GM13977 (cell line): ENCODE measurements at places on chromosomes 2 and 18.

DNA sequence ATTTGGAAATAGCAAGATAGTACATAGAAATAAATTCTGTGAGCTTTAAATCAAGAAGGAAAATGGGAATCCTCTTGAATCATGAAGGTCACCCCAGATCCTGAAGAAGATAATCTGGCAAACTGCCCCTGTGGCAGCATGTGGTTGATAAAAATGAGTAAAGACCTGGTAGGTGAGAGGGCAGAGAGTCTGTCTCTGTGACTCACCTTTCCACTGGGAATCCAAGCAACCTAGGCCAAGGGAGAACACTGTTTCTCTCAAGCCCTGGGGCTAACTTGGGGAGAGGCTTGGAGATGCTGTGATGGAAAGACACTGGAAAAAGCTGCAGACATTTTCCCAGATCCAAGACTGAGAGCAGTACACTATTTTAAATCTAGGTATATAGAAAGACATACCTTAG, 185.8 kb upstream of the CNTNAP5 start:
- no peak for DNase-seq

- DNase-seq, result peak; percentile 22
These were observed 16.8 kb upstream of the ATP8B1 start for GRCh38 chr18:57819671-57820460.

DNA sequence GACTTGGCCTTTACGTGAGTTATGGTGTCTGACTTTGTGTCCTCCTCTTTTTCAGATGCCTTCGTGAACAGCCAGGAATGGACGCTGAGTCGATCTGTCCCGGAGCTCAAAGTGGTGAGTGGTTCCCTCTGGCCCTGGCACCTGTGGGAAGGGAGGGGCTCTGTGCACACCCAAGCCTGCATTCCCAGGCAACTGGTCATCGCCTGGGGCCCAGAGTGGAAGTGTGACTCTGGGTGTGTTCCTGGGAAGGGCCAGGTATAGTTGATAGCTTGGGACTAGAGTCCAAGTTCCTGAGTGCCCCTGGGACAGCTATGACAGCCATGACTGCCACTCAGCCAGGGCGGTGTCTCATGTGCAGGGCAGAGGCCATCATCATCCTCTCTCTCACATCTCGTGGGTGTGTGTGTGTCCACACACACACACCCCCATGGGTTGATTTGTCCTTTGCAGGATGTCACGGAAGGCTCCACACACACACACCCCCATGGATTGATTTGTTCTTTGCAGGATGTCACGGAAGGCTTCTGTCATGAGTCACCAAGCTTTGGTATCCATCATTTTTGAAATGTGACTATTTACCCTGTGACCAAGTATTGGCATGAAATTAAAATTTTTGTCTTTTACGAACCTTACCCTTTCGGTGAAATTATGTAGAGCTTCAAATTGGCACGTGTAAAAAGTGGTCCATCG, 215.4 kb downstream of the AGAP1 start:
- DNase-seq, result no peak

- DNase-seq, result no peak
These were observed 48.2 kb upstream of the SLC14A2 start for GRCh38 chr18:45567123-45567522.

GRCh38 chr2:128293426-128293755, 25.3 kb downstream of the HS6ST1 start:
- DNase-seq, result no peak

DNA sequence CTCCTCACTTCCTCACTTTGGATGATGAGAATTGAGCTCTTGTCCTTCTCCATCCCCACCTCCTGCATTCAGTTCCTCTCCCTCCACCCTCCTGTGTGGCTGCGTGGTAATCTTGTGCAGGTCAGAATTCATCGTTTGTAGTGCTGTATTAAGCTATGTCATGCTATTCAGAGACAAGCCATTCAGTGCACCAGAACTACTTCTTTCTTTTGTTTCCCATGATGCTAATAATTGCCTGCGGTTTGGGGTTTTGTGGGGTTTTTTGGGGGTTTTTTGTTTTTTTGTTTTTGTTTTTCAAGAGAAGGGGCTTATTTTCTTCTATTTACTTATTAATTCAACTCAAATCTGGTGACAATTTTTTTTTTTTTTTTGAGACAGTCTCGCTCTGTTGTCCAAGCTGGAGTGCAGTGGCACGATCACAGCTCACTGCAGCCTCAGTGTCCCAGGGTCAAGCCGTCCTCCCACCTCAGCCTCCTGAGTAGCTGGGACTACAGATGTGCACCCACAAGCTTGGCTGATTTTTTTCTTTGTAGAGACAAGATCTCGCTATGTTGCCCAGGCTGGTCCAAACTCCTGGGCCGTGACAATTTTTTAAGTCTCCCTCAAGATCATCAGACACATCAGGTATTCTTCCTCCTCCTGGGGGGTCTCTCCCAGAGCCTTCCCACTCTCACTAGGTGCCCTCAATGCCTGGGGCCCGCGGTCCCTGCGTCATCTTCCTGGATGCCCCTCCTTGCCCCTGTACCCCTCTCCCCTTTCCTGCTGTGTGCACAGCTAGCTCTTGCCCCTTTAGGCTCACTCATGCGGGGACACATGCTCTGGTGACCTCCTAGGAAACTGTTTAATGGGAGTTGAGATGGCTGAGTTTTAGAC, 37.8 kb downstream of the MAL start:
- DNase-seq, result peak; percentile 76

DNA sequence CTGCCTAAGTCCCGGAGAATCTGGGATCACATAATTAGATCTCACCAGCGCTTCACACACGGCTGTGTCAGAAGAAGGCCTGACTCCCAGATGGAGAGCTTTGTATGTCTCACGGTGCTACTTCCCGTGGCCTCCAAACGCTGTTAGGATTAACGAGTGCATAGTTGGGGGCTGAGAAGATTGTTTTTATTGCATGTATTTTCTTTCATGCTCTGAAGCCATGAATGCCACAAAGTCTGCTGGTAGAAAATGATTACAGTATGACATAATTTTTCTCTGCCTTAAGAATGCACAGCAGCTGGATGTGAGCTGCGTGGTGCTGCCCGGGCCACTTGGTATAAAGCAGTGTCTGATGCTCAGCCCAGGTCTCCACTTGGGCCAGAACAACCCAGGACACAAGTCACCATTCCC, 166.5 kb downstream of the SEPTIN10 start:
- no peak for DNase-seq

DNA sequence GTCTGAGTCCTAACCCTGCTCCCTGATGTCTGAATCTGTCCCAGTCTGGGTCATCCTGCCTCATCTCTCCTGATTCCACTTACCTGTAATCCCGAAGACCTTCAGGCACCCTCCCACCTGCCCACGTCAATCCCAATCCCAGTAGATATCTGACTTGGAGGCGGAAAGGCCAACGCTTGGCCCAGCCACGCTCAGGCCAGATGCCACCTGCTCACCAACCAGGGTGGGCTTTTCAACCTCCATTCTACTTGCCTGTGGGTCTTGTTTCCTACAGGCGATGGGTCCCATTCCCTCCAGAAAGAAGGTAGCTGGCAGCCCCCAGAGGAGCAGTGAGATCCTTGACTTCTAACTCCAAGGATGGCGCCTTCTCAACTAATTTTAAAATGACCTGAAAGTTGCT, 59.7 kb downstream of the INPP5D start:
- no peak for DNase-seq

- DNase-seq, result no peak
These were observed 28.2 kb upstream of the STAT4 start for GRCh38 chr2:191178806-191179514.

DNA sequence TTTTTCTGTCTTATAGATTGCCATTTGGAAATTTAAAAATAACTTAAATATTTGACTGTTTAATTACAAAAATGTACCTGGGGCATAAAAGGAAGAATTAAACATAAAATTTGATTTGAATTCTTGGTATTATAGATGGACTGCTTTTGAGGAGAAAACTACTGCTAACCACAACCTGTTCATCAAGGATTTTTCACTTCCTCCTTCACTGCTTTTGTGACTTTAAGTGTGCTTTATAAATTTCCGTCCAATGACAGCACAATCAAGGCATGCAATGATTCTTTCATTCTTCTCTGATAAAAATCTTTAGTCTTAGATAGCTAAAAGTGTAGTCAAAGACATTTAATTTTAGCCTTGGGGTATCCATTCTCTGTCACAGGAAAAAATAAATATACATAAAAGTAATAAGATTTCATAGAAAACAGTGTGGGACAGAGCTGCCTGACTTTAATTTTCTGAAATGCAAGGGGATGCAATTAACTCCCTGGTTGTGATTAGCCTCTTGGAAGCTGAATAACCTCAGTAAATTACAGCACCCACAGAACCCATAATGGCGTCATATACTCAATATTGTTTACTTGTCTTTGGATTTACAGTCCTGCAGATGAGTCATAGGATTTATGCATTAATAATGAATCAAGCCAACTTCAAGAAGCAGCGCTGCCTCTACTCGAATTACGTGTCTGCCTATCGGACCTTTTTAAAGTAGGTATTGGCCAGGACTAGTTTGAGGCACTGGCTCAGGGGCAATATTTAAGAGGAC, 587.9 kb downstream of the NRXN1 start:
- DNase-seq, result no peak

DNA sequence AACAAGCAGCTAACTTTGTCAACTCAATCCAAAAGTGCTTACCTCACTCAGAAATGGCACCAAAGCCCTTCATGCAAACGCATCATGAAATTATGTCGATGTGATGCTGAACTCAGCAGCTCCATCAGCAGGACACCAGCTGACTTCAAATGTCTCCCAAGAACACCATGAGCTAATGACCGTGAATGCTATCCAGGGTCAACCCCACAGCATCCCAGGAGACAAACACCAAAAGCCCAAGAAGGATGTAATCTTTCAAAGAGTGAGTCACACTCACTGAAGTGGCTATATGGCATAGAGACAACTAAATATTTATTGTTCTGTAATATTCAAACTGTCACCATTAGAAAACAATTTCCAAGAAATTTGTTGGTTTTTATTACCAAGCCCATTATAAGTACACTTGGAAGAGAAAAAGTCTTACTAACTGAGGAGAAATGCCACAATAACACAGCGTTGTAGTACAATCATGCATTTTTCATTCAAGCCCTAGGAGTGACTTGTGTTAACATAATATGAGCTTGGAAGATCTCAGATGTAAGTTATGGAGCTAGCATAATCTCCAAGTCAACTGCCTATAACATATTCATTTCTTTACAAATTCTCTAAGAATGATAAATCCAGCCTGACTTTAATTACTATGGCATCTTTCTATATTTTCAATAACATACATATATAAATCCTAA, 165.0 kb upstream of the CCDC68 start:
- DNase-seq, result no peak

DNA sequence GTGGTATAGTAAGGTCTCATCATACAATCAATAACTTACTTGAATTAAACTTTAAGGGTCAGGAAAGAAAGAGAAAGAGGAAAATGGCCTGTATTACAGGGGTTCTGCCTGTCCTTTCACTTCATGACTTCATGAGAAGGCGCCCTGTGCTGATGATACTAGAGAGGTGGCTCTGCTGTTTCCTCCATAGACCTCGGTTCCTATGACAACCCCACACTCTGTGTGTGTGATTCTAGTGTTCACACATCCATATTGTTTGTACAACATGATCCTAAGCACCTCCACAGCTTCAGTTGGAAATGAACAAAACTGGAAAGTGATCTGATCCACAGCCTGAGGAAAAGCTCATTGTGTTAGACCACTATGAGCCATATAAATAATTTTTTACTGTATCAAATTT, 7.0 kb upstream of the REEP1 start:
- no peak for DNase-seq

GRCh38 chr2:157620956-157621355, 7.7 kb downstream of the ACVR1C start:
- no peak for DNase-seq

DNA sequence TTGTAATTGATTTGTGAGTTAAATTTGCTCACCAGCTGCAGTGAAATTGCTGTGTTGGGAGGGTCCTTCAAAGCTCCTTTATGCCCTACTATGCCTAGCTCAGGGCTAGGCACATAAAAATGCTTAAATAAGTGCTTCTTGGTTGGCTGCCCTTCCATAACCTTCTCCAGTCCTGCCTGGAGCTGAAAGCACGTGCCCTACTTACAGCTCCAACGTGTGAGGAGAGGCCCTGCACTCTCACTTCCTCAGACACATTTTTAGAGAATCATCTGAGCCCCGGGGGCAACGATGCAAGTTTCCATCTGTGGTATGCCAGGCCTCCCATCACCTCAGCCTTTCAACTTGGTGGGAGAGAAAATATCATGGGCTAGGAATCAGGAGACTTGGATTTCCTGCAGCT, 202.7 kb downstream of the BCL11A start:
- no peak for DNase-seq

GRCh38 chr2:8094526-8094925, 587.3 kb upstream of the ID2 start:
- DNase-seq, result no peak

DNA sequence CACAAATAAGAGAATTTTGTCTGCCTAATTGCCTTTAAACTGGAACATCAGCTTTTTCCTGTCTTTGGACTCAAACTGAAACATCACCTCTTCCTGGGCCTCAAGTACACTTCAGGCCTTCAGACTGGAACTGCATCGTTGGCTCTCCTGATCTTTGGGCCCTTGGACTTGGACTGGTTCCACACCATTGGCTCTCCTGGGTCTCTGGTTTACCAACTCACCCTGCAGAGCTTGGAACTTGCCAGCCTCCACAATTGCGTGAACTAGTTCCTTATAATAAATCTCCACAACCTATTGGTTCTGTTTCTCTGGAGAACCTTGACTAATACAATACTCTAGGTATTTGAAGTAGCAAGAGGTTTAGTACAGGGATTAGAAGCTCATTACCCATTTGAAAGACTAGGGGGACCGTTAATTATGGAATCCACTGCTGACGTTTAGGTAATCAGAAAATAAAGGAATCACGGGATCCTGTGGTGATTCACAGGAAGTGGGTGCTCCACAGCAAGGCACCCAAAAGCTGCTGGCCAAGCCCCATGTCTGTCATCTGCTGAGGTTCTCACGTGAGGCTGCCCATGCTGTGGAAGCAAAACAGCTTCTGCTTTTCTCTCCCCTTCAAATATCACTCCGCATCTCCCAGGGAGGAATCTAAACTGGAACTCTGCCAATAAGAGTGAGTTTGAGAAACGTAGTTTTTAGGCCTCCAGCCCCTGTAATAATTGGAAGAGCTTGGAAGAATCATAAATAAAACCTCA, 20.0 kb upstream of the SGPP2 start:
- DNase-seq, result no peak

DNA sequence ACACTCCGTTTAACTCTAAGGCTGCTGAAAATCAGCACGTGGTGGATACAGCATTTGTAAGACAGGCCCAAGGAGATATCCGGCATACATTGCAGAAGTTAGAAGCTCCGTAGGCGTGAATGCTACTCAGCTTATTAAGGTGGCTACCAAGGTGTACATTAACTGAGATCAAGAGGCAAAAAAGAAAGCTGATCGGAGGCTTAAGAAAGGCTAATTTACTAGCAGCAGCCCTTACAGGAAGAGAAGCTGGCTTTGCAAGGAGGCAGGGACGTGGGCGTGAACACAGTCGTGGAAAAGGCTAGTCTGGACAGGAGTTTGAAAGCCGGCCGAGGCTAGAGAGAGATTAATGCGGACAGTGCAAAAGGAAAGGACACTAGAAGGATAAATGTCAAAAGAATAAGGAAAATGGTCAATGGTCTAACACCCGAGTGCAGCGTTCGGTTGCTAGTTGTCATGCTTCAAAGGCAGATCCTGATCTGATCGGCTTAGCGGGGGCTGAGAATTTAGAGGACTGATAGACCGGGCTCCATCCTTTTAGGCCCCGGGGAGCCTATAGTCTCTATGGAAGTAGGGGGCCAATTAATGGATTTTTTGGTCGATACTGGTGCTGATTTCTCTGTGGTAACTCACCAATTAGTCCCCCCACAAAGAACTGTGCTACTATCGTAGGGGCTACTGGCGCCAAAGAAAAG, 45.6 kb upstream of the SELENOI start:
- no peak for DNase-seq
